Activated naive CD4-positive, alpha-beta T cell treated with anti-CD3 and anti-CD28 coated beads, Interleukin-2, amount 50 U/mL, for 72 hours (primary cell): ENCODE measurements at places on chromosomes 1 and 21.

- no peak for DNase-seq
These were observed 21.0 kb upstream of the PADI6 start for GRCh38 chr1:17350928-17351446.

- DNase-seq: no peak
These were observed 33.9 kb upstream of the POU2F1 start for GRCh38 chr1:167186771-167187170.

DNA sequence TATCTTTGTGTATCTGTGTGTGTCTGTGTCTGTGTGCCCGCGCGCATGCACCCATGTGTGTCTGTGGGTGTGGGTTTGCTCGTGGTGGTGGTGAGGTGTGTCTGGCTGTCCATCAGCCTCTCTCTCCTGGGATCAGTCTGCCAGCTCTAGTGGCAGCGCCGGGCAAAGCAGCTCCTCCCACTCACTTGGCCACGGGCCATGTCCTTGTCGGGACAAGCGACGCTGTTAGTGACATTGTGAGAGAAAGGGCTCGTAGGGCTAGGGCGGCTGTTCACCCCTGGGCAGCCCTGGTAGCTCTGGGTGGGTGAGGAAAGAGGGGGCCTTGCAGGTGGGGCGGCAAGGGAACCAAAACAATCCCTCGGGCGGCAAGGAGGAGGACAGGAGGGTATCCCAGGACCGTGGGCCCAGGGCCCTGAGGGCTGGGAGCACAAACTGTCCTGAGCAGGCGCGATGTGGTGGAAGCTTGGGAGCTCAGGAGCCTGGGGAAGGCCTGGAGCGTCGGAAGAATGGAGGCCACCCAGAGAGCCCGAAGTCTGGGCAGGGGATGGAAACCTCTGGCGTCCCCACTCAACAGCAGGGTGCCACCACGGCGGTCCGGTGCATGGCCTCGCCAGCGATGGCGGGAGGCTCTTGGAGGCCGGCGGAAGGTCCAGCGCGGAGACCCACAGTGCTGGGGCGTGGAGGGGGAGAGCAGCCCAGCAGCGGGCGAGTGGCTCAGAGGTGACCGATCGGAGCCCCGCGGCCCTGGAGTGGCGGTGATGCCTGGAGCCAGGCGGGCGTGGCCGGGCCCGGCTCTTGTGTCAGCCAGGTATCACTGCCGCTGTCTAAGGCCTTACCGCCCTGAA, 140.5 kb downstream of the LIPI start:
- no peak for DNase-seq

GRCh38 chr1:52814465-52814864, 28.1 kb upstream of the ZYG11A start:
- no peak for DNase-seq

DNA sequence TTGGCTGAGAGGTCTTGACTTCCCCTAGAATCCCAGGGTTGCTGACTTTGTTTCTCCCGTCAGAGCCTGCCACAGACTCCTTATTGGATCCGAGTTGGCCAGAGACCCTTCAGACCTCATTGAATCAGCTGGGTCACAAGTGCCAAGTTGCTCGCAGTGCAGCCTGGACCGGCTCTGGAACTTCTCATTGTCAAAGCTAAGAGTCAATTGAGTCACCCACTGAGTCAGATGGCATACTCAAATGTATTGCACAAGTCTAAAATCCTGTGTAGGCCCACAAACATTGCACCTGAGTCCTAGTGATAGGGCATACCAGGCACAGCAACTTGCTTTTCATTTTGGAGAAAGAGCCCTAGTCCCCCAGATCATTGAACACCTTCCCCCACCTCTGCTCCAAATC, 20.4 kb upstream of the SCAF4 start:
- no peak for DNase-seq
